ENCODE measurements at places on chromosomes 4 and X.

GRCh38 chr4:112807083-112807482 is 170.1 kb downstream of the LARP7 start:
- H3K36me3 ChIP-seq, result no peaks in the 10 kb centered on the region
- no peak overlapping the region for H3K4me3 ChIP-seq

- no peaks in the 10 kb centered on the region for H3K27me3 ChIP-seq
- H3K4me1 ChIP-seq, result peaks cover 61% of the 10 kb centered on the region
- DNase-seq, result peak; percentile 73
- no peak overlapping the region for H3K4me3 ChIP-seq
These were observed 9.7 kb upstream of the KLF3 start for GRCh38 chr4:38654273-38654672.

DNA sequence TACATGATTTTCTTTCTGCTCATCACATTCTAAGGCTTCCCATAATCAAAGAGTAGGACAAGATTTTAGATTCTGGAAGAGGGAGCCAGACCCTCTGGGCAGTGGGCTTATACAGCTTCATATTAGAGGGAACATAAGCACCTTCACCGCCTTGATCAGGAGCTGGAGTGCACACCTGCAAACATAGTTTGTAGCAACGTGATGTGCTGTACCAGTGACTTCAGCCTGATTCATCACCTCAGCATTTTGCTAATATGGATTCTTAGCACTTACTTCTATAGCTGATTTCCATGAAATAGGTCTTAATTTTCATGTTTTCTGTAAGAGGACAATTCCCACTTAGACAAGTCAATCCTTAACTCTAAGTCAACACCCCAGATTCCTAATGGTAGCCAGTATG is 36.7 kb downstream of the PCDH18 start:
- H3K4me1 ChIP-seq, result no peaks in the 10 kb centered on the region
- no peak for DNase-seq
- no peaks in the 10 kb centered on the region for H3K27me3 ChIP-seq

GRCh38 chr4:88219099-88219498 is 60.7 kb upstream of the ABCG2 start:
- DNase-seq, result peak; percentile 54
- no peaks in the 10 kb centered on the region for H3K4me1 ChIP-seq
- H3K4me3 ChIP-seq, result no peak overlapping the region
- no peaks in the 10 kb centered on the region for H3K27me3 ChIP-seq

DNA sequence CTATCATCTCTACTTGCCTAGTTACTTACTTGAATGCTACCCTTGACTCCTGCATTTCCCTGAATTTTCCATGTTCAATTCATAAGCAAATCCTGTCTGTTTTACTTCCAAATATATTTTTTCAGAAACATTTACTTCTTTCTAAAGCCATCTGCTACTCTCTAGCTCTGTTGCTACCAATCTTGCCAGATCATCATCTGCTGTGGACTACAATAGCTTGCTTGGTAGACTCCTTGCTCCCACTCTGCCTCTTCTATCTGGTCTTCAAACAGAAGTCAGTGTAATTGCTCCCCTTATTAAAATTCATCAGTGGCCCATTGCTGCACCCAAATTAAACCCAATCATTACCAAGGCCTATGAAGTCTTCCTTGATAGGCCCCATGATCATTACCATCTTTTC is 151.6 kb upstream of the HPGD start:
- no peaks in the 10 kb centered on the region for H3K27me3 ChIP-seq
- no peak overlapping the region for H3K27ac ChIP-seq
- no peaks in the 10 kb centered on the region for H3K4me1 ChIP-seq
- H3K4me3 ChIP-seq, result no peak overlapping the region
- DNase-seq, result no peak
- no peaks in the 10 kb centered on the region for H3K36me3 ChIP-seq

- H3K4me1 ChIP-seq, result no peaks in the 10 kb centered on the region
- no peaks in the 10 kb centered on the region for H3K36me3 ChIP-seq
- no peak overlapping the region for H3K27ac ChIP-seq
- no peak overlapping the region for H3K4me3 ChIP-seq
- no peaks in the 10 kb centered on the region for H3K27me3 ChIP-seq
- DNase-seq, result no peak
These were observed 199.6 kb downstream of the BCOR start for GRCh38 chrX:39898147-39898546.

DNA sequence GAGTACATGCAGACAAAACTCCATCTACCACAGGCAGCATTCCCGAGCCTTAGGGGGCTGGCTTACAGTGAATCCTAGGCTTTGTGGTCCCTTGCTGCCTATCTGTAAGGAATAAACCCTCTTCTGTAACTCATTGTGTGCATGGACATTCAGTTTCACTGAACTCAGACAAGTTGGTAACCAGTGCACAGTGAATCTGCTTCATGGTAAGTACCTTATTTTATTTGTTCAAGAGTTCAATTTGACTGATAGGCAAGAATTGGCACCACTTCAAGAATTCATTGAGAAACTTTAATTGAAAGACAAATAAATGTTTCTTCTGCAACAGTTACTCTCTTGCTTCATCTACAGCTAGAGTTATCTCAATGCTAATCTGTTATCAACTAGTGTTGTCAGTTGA is 57.2 kb upstream of the PRRG1 start:
- no peak for DNase-seq
- no peak overlapping the region for H3K4me3 ChIP-seq
- H3K36me3 ChIP-seq, result no peaks in the 10 kb centered on the region
- H3K4me1 ChIP-seq, result no peaks in the 10 kb centered on the region
- H3K27me3 ChIP-seq, result no peaks in the 10 kb centered on the region

- no peak overlapping the region for H3K4me3 ChIP-seq
- no peaks in the 10 kb centered on the region for H3K36me3 ChIP-seq
- peaks cover 9% of the 10 kb centered on the region for H3K4me1 ChIP-seq
- no peak overlapping the region for H3K27ac ChIP-seq
- DNase-seq, result no peak
These were observed 42.4 kb upstream of the NDNF start for GRCh38 chr4:121114756-121115155.

DNA sequence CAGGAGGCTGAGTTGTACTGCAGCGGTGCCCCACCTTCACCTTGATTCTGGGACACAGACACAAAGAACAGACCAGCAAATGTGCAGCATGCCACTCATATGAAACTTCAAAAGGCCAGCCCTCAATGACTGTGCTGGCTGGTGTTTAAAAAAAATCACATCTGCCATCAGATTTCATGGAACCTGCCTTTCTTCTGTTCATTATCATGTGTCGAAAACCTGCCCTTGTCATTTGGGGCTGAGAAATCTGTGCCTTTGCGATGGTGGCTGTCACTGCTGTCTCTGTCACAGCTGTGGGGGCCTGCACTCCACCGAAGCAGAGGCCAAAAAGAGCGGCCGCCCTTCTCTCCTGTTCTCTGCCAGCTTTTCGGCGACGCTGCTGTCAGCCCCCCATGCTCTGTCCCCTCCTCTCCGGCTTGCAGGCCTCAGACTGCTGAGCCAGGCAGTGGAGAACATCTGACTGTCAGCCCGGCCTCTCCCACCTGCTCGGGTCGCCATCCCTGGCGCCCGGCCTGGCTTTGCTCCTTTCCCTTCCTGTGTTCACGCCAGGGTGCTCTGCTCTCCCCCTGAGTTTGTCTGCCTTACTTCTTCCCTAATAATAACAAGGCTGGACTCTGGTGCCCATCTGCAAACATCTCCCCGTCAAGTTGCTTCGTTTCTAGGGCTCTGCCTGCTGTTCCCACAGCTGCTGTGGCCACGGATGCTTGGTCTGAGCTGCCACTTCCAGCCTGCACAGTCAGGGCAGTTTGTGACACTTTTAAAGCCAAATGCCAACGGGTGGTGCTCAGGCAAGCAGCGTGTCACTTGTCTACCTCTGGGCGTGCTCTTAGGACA is 355.2 kb downstream of the UNC5C start:
- no peaks in the 10 kb centered on the region for H3K27me3 ChIP-seq
- no peak for DNase-seq
- peaks cover 6% of the 10 kb centered on the region for H3K4me1 ChIP-seq
- H3K4me3 ChIP-seq, result no peak overlapping the region

GRCh38 chr4:70062000-70062399 is 11.8 kb downstream of the HTN1 start:
- DNase-seq, result no peak
- no peaks in the 10 kb centered on the region for H3K27me3 ChIP-seq
- H3K4me3 ChIP-seq, result no peak overlapping the region
- H3K36me3 ChIP-seq, result no peaks in the 10 kb centered on the region

GRCh38 chrX:97284531-97284930 is 400.8 kb downstream of the RPA4 start:
- no peak overlapping the region for H3K4me3 ChIP-seq
- no peak for DNase-seq
- no peaks in the 10 kb centered on the region for H3K27me3 ChIP-seq
- no peaks in the 10 kb centered on the region for H3K4me1 ChIP-seq

DNA sequence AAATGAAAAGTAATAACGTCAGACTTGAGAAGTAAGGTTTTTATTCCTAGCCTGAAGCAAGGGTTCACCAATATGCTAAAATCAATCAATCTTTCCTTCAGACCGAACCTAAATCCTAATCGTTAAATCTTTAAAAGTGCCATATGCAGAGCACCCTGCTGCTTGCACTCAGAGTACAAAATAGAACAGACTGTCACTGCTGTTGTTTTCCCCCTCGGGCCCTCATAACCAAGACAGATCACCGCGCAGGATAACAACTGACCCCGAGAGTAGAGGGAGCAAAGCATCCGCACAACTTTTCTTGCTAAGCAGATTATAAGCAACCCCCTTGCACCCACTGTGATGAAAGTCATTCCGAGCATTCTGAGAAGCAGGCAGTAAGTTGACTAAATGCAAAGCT is 550.9 kb upstream of the NDST4 start:
- DNase-seq, result no peak
- no peaks in the 10 kb centered on the region for H3K27me3 ChIP-seq

- H3K27me3 ChIP-seq, result no peaks in the 10 kb centered on the region
- no peak for DNase-seq
- no peak overlapping the region for H3K27ac ChIP-seq
- H3K4me3 ChIP-seq, result no peak overlapping the region
These were observed 77.5 kb downstream of the CRLF2 start for GRCh38 chrX:1134976-1135375.

GRCh38 chr4:174420316-174420715 is 102.0 kb downstream of the HPGD start:
- H3K4me1 ChIP-seq, result no peaks in the 10 kb centered on the region
- no peak overlapping the region for H3K4me3 ChIP-seq
- no peak overlapping the region for H3K27ac ChIP-seq
- DNase-seq, result no peak
- H3K27me3 ChIP-seq, result no peaks in the 10 kb centered on the region
- no peaks in the 10 kb centered on the region for H3K36me3 ChIP-seq

- H3K27me3 ChIP-seq, result no peaks in the 10 kb centered on the region
- H3K4me1 ChIP-seq, result no peaks in the 10 kb centered on the region
- peak within 1 kb of the TSS; percentile 23 for H3K4me3 ChIP-seq
These were observed at the start of gene PCDH19 for GRCh38 chrX:100409610-100410590. TSS of gene PCDH19 (minus strand) at chrX:100410273. CDS start at chrX:100408597, 1,676 bp downstream.

- no peaks in the 10 kb centered on the region for H3K36me3 ChIP-seq
- H3K4me3 ChIP-seq, result no peak overlapping the region
- H3K27ac ChIP-seq, result no peak overlapping the region
- DNase-seq, result no peak
- H3K4me1 ChIP-seq, result no peaks in the 10 kb centered on the region
- H3K27me3 ChIP-seq, result no peaks in the 10 kb centered on the region
These were observed 102.2 kb downstream of the MAMLD1 start for GRCh38 chrX:150465326-150465725.

- H3K4me1 ChIP-seq, result no peaks in the 10 kb centered on the region
- H3K36me3 ChIP-seq, result no peaks in the 10 kb centered on the region
- no peak overlapping the region for H3K4me3 ChIP-seq
- no peak for DNase-seq
- H3K27me3 ChIP-seq, result no peaks in the 10 kb centered on the region
- H3K27ac ChIP-seq, result no peak overlapping the region
These were observed 496.6 kb downstream of the STIM2 start for GRCh38 chr4:27357283-27357682.

- peak overlapping the region; percentile 35 for H3K27ac ChIP-seq
- no peak overlapping the region for H3K4me3 ChIP-seq
These were observed 83.4 kb downstream of the MSN start for GRCh38 chrX:65750674-65751469.

DNA sequence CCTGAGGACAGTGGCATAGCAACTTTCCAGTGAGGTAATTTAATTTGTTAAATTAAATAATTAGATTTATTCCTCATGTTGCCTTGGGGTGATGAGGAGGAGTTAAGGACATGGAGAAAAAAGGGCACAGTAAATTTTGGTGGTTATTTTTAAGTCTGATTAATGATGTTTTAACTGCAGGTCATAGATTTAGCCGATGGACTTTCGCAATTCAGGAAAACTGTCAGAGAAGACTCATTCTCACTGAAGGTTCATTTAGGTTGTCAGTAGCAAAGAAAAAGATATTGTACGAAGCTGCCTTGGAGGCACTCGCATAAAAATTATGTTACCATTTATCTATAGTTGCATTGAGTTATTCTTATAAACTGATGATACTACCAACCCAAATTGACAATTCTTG is 164.2 kb upstream of the PITX2 start:
- H3K27ac ChIP-seq, result no peak overlapping the region
- no peak for DNase-seq
- no peaks in the 10 kb centered on the region for H3K4me1 ChIP-seq
- H3K27me3 ChIP-seq, result no peaks in the 10 kb centered on the region
- H3K4me3 ChIP-seq, result no peak overlapping the region

GRCh38 chr4:188941524-188942119 is 802.4 kb downstream of the TRIML1 start:
- no peak overlapping the region for H3K4me3 ChIP-seq
- no peak for DNase-seq
- H3K27ac ChIP-seq, result no peak overlapping the region
- H3K4me1 ChIP-seq, result no peaks in the 10 kb centered on the region
- H3K27me3 ChIP-seq, result no peaks in the 10 kb centered on the region

DNA sequence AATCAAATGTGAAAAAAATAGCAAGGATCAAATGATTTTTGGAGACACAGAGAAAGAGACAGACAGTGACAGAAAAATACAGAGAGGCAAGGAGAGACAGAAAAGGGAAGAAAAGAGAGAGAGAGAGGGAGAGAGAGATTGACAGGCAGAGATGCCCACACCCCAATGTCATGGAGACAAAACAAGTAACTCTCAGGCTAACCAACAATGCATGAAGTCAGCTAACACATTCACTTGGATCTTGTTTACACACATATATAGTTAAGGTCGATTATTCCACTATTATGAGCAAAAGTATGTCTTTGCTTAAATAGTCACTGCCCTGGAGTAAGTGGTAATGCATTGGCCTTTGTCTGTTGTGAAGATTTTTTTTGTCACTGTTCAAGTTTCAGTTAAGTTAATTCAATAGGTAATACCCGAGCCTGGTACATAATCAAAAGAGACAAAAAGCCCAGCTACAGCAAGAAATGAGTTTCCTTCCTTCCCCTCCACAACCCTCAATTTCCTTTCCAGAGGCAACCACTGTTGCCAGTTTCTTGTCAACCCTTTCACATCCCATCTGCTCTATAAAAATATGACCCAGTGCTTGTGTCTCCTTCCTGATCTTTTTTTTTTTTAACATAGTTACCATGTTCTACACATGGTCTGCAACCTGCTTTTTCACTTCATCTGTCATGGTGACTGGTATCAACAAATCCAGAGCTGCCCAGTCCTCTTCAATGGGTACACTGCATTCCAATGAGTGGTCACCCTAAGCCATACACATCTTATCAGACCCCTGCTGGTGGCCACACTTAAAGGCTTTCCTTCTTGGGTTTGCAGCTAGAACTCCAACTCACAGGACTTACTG is 52.1 kb downstream of the PROM1 start:
- no peak for DNase-seq
- no peak overlapping the region for H3K4me3 ChIP-seq
- no peaks in the 10 kb centered on the region for H3K36me3 ChIP-seq

- H3K27me3 ChIP-seq, result no peaks in the 10 kb centered on the region
- no peak for DNase-seq
- H3K4me1 ChIP-seq, result no peaks in the 10 kb centered on the region
- H3K27ac ChIP-seq, result no peak overlapping the region
These were observed 121.7 kb upstream of the DIPK2B start for GRCh38 chrX:45322382-45322781.
